ENCODE measurements at places on chromosomes 1 and 21.

DNA sequence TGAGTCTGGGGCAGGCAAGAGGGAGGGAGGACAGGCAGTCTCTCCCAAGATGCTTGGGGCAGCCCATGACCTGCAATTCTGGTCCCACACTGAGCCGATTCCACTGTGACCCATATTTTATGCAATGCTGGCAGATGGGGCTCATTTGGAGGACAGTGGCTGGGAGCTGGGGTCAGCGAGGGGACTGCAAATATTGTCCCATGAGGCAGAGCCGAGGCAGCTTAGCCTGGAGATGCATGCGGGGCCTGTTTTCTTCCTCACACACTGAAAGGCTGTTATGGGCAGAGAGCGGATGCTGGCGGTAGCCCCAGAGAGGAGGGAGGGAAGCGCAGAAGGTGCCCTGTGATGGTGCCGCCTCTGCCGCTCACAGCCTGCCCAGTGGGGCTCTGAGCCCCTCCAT lies 128.5 kb upstream of the POU3F1 start:
- DNase-seq, result no peak

DNA sequence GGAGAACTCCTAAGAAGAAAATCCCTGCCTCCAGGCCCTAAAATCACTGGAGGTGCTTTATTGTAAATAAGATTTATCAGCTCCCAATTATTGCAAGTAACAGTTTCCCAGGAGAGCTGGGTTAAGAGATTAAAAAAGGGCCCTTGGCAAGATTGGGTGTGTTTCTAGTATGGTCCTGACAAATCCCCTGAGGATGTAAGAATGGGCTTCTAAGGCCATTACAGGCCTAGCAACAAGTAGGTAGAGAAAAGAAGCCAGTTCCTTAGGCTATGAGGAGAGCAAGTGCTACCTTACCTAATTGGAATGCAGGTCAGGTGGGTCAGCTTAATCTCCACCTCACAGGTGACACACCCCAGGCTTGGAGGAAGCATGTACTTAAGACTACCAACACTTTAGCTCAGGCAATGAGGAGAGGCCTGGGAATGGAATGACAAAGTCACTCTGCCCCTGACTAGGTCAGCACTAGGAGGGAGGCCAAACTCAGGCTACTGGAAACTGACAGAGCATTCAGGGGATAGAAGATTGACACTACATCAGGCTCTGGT lies 6.8 kb upstream of the OTUD7B start:
- no peak for DNase-seq

GRCh38 chr21:26939601-26940111 lies 27.2 kb downstream of the ADAMTS5 start:
- no peak for DNase-seq

- DNase-seq, result no peak
These were observed 335.0 kb upstream of the NFIA start for GRCh38 chr1:60747353-60747752.

GRCh38 chr21:41639336-41639735 lies 127.5 kb downstream of the RIPK4 start:
- no peak for DNase-seq

DNA sequence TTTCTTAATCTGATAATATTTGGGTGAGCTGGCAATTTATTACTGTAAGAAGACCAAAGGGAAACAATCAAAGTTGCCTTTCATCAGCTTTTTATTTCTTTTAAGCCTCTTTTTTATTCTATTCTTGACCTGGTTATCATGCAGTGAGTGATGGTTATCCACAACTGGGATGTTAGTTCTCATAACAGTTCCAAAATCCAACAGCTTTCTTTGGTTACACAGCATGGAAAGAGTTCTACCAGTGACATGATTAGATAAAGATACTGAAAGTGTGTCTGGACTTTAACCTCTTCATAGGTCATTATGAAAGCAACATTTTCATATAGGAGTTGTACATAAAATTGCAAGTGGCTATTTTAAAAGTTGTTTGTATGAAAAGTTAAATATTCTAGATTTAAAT lies 163.0 kb downstream of the SYT2 start:
- DNase-seq, result no peak

- DNase-seq, result no peak
These were observed 577.7 kb downstream of the MRPL39 start for GRCh38 chr21:25029580-25029979.

DNA sequence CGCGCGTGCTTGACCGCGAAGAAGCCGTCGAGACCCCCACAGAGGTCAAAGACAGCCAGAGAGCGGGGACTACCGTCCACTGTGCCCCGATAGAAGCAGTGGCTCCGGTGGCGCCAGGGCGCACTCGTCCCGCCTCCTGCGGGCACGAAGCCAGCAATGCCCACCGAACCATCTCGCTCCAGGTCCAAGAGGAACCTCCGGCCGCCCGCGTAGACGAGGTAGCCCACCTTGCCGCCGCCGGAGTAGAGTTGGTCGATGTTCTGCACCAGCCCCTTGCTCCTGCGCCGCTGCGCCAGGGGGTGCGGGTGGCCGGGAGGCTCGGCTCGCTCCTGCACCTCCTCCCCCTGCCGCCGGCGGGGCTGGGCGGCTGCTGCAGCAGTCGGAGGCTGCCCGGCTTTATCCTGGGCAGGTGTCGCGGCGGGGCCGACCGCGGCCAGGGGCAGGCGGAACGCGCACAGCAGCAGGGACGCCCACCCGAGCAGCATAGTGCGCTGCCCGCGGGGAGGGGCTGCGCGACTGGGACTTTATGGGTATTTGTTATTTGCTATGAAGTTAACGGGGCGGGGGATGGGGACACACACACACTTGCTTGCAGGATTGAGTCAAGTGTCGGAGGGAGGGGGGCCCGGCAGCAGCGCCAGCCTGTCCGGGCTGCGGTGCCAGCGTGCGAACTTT lies 844 bp downstream of the ADAMTS5 start:
- DNase-seq, result no peak

- DNase-seq, result no peak
These were observed 67.8 kb downstream of the POU2F1 start for GRCh38 chr1:167288390-167289074.

GRCh38 chr1:150053926-150054325 lies 13.7 kb upstream of the VPS45 start:
- no peak for DNase-seq

GRCh38 chr1:29515170-29515955 lies 279.0 kb downstream of the PTPRU start:
- DNase-seq, result no peak
